Putamen (tissue), 1 donor: ENCODE measurements at places on chromosomes 3 and 15.

DNA sequence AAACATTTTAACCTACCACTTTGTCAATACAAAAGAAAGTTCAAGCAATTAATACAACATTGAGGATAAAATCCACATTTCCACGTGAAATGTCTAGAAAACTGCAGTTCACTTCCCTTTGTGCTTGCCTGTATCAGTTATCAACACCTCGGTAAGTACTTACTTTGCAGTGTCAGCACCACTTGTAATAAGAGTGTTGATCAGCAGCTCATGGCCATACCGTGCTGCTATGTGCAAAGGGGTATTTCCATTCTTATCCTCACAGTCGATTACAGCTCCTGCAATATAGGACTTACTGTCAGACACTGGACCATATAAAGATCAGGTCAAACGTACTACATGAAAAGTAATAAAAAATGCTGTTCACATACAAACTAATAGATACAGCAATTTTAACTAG is 84.4 kb downstream of the ANKRD28 start:
- no peak for DNase-seq

DNA sequence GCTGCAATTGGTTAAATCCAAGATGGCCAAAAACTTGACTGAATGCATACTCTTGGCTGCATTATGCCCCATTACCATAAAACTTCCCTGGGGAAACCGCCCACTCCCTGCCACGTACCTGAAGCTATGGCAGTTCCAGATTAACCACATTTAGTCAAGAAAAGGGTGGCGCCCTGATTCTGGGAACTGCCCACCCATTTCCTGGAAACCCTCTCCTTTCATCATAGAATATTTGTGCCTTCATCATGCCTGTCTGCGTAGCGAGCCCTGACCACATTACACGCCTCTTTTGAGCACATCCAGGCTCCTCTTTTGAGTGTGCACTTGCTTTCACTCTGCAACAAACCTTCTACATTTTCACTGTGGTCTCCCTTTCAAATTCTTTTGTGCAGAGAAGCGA is 5.2 kb downstream of the LINS1 start:
- no peak for DNase-seq

GRCh38 chr3:165439765-165440164 is 243.6 kb upstream of the SLITRK3 start:
- DNase-seq: no peak

GRCh38 chr3:177071496-177072156 is 125.7 kb downstream of the TBL1XR1 start:
- no peak for DNase-seq

DNA sequence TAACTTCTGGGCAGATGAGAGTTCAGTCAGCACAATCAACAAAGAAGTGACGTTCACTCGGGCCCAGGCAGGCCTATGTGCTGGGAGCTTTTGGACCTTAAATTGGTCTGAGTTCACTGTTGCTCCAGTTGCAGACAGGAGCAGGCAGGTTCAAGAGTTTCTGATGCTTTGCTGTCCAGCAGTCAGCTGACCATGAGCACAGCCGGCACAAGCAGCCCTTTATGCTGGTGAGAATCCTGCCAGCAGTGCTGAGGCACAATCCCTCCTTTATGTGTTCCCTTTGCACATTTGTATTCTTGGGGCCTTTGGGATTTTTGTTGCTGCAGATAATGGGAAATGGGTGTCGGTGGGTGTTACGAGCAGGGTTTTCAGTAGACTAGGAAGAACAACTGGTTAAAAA is 81.2 kb upstream of the GOLGA8J start:
- peak; percentile 98 for DNase-seq

- no peak for DNase-seq
These were observed 286.6 kb upstream of the ADAMTS9 start for GRCh38 chr3:64974401-64974800.

DNA sequence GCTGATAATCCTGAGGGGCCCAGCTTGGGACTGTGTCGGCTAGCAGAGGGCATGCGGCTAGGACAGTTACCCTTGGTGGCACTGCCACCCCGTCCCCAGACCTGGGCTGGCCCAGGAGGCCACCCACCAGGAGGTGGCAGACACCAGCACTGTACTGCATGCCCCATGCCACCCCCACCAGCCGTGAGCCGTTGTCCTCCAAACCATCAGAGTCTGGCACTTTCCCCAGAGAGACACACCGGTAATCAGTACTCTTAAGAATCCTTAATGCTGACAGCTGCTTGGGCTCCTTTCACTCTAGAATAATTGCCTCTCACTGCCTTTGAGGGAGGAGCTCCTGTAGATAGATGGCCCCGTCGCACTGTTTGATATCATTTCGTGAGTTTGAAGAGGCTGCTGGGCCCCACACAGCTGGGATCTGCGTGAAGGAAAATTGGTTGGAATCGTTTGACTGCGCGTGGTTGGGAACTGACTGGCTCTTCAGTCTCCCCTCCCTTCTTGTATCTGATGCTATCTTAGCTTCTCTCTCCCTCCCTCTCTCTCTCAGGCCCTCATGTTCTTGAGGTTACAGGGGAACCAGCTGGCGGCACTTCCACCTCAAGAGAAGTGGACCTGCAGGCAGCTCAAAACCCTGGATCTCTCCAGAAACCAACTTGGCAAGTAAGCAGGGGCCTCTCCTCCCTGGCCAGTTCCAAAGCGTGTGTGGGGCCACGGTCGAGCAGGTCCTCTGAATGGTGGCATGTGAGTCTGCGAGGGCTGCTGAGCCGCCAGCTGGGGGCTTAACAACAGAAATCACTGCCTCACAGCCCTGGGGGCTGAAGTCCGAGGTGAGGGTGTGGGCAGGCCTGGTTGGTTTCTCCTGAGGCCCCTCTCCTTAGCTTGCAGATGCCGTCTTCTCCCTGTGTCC is 94.9 kb downstream of the LRRK1 start:
- DNase-seq: no peak

- no peak for DNase-seq
These were observed 29.8 kb downstream of the OXNAD1 start for GRCh38 chr3:16294844-16295243.

- DNase-seq: no peak
These were observed 111.5 kb downstream of the PDZRN3 start for GRCh38 chr3:73513260-73513659.

GRCh38 chr3:179695672-179696313 is 43.0 kb downstream of the USP13 start:
- no peak for DNase-seq

GRCh38 chr3:133474817-133475216 is 75.0 kb downstream of the BFSP2 start:
- DNase-seq: no peak

- DNase-seq: no peak
These were observed 5.7 kb upstream of the IL16 start for GRCh38 chr15:81190922-81191507.

GRCh38 chr3:136789976-136790375 is 28.9 kb upstream of the SLC35G2 start:
- no peak for DNase-seq

DNA sequence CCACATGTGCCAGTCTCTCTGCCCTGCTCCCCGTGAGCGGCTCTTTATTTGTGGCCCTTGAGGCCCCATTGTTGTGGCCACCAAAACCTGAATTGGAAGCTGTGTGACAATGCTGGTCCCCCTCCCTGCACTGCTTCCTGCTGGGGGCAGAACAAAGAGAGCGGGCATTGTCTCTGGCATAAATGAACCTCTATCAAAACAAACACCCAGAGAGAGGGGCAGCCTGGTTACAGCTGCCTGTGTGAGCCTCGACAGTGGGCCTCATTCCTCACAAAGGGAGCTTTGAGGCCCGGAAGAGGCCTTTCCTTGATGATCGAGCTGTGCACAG is 152.9 kb downstream of the IGF1R start:
- peak; percentile 96 for DNase-seq

- no peak for DNase-seq
These were observed 125.2 kb downstream of the CFAP20DC start for GRCh38 chr3:58924578-58924977.

DNA sequence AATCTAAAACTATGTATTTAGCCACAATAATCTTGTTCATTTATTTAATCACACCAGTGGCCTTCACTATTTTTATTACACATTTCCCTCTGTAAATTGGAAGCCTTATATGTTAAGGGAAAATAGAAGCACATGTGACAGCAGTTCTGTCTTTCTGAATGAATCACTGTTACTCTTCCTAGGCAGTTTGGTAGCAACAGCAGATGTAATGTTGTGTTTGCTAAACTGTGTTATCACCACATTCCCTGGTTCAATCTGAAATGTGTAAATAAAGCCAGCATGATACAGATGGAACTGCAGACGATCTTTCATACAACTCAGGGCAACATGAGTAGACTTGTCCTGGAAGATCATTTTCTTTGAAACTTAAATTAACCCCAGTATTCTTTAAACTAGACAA is 220.1 kb downstream of the MCTP2 start:
- no peak for DNase-seq

DNA sequence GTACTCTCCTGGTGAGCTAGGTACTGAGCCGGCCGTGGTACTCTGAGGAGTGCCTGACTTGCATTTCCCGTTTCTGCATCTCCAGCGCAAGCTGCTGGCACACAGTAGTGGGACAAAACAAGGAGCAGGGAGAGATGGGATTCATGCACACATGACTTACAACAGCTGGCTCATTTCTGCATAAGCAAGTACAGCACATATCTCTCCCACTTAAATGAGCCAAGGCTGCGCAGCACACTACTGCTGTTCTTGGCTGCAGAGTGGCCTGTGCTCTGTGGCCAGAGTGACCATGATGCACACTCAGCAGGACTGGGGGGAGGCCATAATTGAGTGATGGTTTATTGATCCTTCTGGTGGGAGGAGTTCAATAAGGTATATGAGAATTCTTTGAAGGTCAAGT is 59.2 kb upstream of the ABHD17C start:
- no peak for DNase-seq

GRCh38 chr15:82710208-82710555 is 507 bp upstream of the AP3B2 start:
- no peak for DNase-seq

DNA sequence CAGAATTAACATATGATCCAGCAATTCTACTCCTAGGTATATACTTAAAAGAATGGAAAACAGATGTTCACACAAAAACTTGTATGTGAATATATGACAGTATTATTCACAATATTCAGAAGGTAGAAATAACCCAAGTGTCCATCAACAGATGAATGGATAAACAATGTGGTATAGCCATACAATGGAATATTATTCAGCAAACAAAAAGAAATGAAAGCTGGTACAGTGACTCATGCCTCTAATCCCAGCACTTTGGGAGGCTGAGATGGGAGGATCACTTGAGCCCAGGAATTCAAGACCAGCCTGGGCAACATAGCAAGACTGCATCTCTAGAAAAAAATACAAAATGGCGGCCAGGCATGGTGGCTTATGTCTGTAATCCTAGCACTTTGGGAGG is 129.4 kb downstream of the RBPMS2 start:
- no peak for DNase-seq

GRCh38 chr3:158925021-158925420 is 123.2 kb downstream of the MFSD1 start:
- DNase-seq: no peak

GRCh38 chr3:121482660-121483059 is 63.1 kb downstream of the POLQ start:
- no peak for DNase-seq

GRCh38 chr3:66276705-66277274 is 56.0 kb downstream of the SLC25A26 start:
- DNase-seq: peak; percentile 77

DNA sequence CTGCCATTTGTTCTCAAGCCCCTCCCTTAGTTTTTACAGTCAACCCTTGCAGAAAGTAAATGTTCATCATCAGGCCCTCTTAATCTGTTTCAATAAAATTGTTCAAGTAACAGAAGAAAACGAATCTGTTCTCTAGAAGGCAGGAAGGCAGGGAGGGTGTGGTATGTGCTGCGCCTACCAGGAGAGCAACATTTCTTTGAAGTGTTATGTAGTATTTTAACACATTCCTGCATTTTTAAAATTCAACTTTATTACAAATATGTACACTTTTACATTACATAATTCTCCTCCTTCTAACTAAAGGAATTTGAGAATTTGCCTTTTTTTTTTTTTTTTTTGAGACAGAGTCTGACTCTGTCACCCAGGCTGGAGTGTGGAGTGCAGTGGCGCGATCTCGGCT is 657.8 kb downstream of the MCTP2 start:
- DNase-seq: no peak
